ENCODE measurements at places on chromosomes 13 and 19.

DNA sequence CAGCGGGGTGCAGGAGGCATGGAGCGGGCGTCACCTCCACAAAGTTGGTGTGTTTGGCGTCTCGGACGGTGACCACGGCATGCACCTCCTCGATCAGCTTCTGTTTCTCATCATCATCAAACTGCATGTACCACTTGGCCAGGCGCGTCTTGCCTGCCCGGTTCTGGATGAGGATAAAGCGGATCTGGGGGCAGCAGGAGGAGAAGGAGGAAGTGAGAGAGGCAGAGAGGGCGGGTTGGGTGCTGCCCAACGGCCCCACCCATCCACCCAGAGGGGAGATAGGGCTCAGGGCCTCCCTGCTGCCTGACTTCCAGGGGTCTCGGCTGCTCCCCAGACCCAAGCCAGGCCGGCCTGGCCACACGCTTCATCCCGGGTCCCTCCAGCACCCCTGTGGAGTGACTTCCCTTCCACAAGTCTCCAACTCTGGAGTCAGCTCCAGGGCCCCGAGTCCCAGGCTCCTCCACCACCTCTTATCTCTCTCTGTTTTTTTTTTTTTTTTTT is 4.6 kb downstream of the AP2S1 start:
- DNase-seq, result no peak

DNA sequence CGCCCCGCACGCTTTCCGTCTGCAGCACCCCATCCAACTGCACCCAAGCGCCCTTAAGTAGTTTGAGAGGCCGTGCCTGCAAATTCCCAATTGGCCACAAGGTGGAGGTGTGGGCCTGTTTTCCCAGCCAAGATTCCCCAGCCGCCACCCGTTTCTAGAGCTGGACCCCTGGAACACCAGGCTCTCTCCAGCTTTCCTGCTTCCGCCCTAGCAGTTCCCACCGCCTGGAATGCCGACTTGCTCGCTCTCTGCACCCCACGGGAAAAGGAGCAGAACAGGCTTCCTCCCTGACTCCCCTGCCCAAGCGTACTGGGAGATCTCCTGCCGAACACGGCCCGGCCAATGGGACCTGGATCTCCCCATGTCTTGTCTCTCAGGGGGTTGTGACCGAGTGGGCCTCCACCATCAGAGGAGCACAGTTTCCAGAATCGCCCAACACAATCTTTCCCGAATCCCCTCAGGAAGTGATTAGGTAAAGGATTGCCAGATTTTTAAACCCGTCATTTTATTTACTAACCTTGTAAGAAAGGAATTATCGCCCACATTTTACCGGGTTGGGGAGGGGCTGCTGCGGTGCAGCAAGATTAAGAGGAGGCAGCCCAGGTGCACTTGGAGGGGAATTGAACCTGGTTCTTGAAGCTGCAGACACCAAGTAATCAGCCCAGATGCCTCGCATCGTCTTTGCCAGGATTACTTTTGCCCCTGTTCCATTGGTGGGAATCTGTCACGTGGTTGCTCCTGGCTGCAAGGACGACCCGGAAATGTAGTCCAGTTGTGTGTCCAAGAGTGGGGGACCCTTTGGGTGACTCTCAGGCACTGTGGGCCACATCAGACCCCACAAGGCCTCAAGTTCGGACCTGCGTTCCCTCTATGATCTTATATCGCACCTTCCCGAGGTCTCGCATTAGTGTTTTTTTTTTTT is 3.5 kb upstream of the NAPSA start:
- peak; percentile 66 for DNase-seq

DNA sequence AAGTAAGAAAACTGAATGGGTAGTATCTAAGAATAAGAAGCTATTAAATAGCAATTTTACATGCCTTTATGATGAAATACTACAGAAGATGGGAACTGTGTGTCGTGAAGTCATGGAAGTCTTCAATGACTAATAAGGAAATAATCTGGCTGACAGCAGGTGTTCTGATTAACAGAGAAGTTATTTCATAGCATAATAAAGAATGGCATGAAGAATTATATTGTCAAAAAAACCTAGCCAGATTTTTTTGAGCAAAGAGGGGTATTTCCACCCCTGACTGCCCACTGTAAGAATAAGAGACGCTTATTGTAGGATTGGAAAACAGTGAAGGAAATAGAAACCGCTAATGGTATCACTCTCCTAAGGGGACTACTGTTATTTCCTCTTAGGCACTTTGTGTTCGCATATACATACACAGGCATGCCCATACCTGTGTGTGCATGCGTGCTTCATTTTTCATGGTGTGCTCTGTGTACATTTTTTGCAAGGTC is 318.8 kb downstream of the SHISA2 start:
- DNase-seq, result no peak

- no peak for DNase-seq
These were observed 12.4 kb downstream of the ERFL start for GRCh38 chr19:41915776-41916414.

DNA sequence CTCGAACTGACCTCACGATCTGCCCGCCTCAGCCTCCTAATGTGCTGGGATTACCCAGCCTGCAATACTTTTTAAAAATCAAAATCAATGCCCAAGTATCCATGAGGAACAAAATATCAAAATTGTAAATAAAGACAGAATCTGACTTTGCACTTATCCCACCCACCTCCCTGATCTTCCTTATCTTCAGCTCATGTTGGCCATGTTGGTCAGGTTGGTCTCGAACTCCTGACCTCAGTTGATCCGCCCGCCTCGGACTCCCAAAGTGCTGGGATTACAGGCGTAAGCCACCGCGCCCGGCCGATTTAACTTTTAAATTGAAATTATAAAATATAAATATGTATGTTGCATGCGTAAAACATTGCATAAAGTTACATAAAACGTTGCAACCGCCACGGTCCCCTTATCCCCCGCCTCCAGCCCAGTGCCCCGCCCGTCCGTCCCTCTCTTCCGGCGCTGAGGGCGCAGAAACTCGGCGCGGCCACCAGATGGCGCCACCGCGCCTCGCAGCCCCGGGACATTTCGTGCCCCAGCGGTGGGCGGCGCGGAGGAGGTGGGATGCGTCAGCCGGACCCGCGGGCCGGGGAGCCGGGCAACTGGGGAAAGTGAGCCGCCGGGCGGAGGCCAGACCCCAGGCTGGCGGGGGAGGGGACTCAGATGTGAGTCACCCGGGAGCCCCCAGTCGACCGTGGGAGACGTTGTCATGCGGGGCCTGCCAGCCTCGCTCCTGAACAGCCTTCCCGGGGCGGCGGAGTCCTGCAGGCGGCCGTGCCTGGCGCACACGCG is 1.5 kb upstream of the GADD45B start:
- DNase-seq, result peak; percentile 79

GRCh38 chr13:107289540-107289939 is 721.6 kb upstream of the ARGLU1 start:
- DNase-seq, result no peak

GRCh38 chr13:25384758-25385410 is 13.1 kb downstream of the ATP8A2 start:
- DNase-seq, result no peak

GRCh38 chr13:113660066-113660465 is 2.1 kb upstream of the ATP4B start:
- no peak for DNase-seq

- no peak for DNase-seq
These were observed 3.3 kb downstream of the PCDH17 start for GRCh38 chr13:57634839-57635165.

DNA sequence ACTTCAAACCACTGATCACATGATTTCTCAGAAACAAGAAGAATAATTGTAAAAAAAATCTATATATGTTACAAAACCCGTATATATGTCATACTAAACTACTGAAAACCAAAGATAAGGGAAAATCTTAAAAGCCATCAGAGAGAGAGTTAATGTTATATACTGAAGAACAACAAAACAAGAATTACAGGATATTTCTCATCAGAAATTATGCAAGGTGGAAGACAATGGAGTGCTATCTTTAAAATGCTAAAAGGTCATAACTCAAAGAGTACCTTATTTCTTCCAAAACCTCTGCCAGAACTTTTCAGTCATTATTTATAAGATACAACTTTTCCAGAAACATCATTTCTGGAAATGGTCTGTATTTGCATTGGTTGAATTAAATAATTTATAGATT is 256.8 kb downstream of the RBM26 start:
- DNase-seq, result no peak

GRCh38 chr19:52140032-52140710 is 433 bp upstream of the ZNF616 start:
- no peak for DNase-seq

- peak; percentile 22 for DNase-seq
These were observed 3.6 kb downstream of the POU4F1 start for GRCh38 chr13:78599645-78600279.

- peak; percentile 13 for DNase-seq
These were observed 1.3 kb downstream of the NECTIN2 start for GRCh38 chr19:44847144-44848035.

DNA sequence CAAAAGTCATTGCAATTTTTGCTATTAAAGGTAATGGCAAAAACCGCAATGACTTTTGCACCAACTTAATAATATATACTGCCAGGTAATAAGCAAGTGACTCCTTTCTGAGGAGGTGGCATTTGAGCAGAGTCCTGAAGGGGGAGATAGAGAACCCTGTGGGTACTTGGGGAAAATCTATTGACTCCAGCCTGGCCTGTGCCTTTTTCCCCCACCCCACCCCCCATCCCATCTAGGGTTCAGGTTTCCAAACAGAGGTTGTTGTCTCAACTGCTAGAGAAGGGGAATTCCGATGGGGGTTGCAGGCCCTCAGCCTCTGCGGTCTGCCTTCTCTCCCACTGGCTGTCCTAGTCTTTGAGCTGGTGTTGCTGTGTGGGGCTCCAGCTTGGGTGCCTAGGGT is 11.5 kb downstream of the S1PR2 start:
- DNase-seq, result peak; percentile 48

DNA sequence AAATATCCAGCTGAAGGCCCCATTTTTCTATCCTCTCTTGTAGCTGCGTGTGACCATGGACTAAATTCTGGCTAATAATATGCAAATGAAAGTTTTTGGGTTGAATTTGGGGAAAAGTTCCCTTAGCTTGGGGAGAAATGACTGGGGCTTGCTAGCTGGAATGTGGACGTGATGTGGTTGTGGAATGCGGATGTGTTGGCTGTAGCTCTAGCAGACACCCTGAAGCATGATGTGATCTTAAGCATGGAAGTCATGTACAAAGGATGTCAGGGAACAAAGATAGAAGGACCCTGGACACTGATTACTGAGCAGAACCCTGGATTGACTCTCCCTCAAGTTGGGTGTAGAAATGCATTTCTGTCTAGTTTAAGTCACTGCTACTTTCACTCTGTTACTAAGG is 25.4 kb upstream of the SCEL start:
- no peak for DNase-seq

GRCh38 chr13:73336773-73337172 is 278.0 kb downstream of the KLF5 start:
- no peak for DNase-seq

DNA sequence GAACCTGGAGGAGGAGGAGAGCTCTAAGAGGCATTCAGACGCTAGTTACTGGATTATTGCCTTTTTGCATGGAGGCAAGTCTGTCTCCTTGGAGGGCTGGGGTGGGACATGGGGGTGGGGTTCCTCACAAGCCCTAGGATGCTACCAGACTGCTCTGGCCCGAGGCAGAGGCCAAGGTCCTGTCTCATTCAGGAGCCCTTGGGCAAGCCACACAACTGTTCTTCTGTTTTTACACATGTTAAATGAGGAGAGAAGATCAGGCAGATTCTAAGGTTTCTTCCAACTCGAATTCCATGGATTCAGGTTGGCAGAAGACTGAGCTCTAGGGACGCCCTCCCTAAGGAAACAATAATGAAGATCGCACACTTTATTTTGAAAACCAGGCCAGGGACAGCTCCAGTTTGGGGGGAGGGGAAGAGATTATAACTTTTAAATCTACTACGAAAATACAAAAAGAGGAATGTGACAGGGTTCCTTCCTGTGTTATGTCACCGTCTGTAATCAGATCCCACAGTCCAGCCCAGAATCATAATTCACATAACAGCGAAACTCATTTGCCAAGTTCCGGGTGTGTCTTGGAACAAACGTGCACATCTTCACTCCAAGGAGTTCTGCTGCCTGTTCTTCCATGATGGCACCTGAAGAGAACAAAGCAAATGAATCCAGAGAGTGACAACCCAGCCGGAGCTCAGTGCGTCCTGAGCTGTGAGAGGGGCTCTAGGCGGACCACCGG is 25.2 kb downstream of the IL17D start:
- DNase-seq, result no peak

GRCh38 chr19:40512473-40513344 is 45.9 kb downstream of the SPTBN4 start:
- DNase-seq, result no peak

GRCh38 chr13:34731486-34731885 is 210.6 kb upstream of the NBEA start:
- DNase-seq, result no peak

- no peak for DNase-seq
These were observed 18.4 kb downstream of the LRCH1 start for GRCh38 chr13:46571189-46571908.

GRCh38 chr13:36059321-36059720 is 71.9 kb downstream of the DCLK1 start:
- DNase-seq, result no peak

- no peak for DNase-seq
These were observed 22.3 kb downstream of the OR10H3 start for GRCh38 chr19:15759962-15760565.

DNA sequence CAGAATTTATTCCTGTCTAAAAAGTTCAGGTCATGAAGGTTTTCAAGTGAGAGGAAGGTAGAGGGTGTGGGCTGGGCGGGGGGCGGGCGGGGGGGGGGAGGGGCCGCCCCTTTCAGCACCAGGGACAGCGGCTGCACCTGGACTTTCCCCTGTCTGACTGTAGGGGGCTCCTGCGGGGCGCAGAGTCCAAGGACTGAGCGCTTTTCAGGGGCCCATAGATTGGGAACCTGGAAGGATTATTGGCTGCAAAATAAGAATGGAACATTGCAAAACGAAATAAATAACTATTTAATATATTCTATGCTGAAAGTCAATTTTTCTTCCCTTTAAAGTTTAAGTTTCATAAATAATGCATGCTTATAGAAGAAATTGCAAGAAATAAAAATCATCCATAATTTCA is 8.9 kb upstream of the CYP4F3 start:
- peak; percentile 59 for DNase-seq

DNA sequence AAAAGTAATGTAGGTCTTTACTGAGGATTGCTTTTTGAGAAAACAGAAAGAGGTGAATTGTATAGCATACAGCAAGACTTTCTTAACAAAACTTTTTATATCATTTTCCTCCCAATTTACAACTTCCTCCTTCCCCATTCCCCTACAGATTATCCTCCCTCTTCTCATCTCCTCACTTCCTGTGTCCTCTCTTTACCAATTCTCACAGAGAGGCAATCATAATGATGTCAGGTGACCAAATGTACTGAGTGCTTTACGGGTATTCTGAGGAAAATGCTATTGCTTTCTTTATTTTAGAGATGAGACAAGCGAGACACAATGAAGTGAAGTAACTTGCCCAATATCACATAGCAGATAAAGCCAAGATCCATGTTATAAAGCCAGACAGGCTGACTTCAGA is 1.7 kb upstream of the MTMR6 start:
- DNase-seq, result no peak

- no peak for DNase-seq
These were observed 510.1 kb upstream of the NBEA start for GRCh38 chr13:34431827-34432581.

Measured in Kasumi-1 (cell line).